Activated CD4-positive, alpha-beta T cell treated with anti-CD3 and anti-CD28 coated beads for 24 hours (primary cell): ENCODE measurements at places on chromosomes 1 and 21.
A peak's percentile ranks its signal among the peaks of the same experiment; 100 is the strongest.

DNA sequence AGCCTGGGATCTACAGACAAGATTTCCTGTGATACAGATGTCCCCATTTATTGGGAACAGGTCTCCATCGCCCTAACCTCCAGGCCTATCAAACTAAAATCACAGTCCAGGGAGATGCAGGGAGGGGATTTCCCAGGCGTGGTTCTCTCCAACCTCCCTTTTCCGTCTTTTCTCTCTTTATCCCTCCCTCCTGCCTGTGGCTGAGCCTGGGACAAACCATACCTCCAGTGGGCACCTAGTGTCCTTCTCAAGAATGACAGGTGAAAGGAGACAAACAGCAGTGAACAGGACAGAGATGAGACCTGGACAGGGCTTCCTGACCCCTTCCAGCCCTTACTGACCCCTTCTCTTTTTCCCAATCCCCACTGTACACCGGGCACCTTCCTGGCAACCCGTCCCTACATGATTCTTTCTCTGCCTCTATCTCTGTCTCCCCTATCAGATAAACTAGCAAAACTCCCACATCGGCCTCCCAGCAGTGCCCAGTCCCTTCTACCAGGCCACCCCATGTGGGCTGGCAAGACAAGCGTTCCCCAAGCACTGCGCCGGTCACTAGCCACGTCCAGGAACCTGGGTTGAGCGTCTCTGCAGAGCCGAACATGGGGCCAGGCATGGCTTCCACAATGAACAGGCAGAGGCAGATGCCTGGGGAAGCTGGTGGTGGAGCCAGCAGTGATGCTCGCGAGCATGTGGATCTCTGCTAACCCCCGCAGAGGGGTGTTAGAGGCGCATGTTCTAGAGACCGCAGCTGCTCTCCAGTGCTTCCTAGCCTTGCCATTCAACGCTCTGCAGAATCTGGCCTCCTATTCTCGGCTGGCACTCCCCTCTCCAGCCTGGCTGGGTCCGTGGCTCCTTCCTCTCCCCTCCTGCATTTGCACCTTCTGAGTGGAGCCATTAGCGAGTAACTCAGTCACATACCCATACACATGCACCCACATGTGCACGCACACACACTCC, 54.7 kb downstream of the ELK4 start:
- DNase-seq, result no peak

DNA sequence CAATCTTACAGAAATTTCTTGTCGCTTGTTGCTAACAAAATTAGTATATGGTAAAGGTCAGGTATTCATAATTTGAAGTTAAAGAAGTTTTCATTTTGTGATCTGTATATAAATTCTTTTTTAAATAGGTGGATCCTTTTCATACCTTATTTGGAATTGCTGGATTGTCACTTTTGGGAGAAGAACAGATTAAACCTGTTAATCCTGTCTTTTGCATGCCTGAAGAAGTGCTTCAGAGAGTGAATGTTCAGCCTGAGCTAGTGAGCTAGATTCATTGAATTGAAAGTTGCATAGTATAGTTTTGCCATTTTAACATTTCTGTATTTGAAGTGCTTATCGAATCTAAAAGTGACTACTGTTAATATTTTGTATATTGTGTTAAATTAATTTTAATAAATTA, 2.3 kb upstream of the MSH4 start:
- DNase-seq, result no peak

DNA sequence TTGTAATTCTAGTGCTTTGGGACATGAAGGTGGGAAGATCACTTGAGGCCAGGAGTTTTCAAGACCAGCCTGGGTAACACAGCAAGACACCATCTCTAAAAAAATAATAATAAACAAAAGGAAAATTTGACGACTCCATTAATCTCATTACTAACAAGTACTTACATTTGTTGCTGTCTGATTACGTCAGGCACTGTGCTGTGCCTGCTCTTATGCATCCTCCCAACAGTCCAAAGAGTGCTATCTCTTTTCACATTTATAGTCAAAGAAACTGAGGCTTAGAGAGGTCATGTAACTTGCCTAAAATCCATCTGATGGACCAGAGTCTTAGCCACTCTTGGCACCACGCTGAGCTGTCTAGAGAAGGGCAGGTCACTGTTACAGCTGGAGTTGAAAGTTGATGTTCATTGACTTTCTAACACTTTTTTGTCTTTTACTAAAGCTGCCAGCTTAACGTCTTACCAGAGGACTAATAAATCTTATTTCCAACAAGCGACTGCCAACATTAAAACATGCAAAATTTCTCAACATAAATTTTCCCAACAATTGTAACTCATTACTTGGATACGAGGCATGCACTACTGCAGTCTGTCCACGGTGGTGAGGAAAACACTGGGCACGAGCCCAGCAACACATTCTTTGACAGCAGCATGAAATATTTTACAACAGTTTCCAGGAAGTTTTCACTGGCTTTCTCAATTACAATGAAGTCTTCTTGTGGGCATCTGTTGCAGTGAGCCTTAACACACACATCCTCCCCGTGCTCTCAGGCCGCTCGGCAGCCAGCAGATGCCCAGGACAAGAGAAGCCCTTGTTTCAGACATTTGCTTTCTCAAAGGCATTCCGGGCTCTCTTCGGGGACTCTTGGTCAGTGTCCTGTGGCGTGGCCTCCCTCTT, 262.9 kb upstream of the PROX1 start:
- DNase-seq, result no peak

DNA sequence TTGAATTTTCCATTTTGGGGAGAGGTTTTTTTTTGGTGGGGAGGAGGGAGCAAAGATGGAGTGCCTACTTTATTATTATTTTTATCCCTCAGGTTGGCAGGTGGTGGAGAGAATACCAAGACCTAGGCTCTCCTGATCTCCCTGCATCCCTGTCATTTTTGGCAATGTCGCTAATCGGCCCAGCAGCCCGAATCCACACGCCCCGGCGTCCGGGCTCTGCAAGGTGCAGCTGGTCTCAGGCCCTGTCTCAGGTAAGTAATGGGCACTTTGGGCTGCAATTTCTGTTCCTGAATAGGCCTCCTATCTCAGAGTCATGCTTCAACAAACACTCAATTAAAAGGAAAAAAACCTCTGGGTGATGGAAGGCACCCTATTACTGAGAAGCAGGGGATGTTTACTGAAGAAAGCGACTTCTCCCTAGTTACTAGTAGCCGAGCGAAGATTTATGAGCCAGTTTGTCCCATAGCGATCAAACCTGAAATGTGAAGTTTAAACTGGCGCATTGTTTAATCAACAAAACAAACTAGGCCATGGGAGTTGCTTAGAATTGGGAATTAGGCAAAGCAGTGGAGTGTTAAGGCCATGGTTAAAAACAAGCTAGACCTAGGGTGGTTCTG, 137.8 kb downstream of the RWDD3 start:
- no peak for DNase-seq

GRCh38 chr1:20693623-20694022, 24.2 kb downstream of the KIF17 start:
- no peak for DNase-seq

- no peak for DNase-seq
Measured at GRCh38 chr1:160232911-160233310, 27.7 kb downstream of the PEA15 start.

DNA sequence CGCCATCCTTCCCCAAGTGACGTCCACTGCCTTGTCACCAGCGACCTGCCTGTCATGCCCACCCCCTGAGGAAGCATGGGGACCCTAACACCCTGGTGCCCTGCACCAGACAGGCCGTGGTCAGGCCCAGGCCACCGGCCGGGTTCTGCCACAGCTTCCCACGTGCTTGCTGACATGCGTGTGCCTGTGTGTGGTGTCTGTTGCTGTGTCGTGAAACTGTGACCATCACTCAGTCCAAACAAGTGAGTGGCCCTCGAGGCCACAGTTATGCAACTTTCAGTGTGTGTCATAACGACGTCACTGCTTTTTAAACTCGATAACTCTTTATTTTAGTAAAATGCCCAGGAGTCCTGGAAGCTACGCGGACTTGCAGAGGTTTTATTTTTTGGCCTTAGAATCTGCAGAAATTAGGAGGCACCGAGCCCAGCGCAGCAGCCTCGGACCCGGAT, 8.5 kb upstream of the CTRC start:
- no peak for DNase-seq

DNA sequence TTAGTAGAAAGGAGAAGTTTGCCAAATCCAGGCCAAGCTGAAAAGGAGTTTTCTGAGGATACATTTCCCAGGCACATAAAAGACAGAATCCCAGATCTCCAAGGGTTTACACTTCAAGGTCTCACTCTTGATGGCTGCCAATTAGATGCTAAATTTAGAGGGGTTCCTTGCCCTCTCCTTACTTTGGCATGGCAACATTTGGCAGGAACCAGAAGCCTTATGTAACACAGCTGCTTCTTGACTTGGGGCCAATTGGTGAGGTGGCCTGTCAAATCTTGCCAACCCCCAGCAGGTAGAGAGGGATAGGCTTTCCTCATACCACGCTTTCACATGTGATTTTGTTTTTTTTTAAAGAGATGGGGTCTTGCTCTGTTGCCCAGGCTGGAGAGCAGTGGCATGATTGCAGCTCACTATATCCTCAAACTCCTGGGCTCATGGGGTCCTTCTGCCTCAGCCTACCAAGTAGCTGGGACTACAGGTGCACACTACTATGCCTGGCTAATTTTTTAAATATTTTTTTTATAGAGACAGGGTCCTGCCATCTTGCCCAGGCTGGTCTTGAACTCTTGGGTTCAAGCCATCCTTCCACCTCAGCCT, 25.2 kb upstream of the NKAIN1 start:
- DNase-seq, result no peak

DNA sequence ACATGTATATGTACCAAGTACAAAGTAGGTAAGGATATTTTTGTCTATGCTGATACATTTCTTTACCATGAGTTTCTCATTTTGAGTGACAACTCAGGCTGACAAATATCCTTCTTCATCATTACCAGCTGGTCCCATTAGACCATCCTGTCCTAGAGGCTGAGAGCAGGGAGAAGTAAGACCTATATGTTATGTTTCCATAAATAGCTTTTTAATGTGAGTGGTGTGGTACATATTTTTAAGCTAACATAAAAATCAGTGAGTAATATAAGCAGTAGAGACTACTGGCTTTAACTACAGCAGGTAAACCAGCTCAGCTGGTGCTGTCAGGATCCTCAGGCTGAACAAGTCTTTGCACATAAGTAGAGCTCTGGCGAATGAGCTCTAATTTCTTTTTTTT, 62.4 kb downstream of the CLEC20A start:
- DNase-seq, result no peak

DNA sequence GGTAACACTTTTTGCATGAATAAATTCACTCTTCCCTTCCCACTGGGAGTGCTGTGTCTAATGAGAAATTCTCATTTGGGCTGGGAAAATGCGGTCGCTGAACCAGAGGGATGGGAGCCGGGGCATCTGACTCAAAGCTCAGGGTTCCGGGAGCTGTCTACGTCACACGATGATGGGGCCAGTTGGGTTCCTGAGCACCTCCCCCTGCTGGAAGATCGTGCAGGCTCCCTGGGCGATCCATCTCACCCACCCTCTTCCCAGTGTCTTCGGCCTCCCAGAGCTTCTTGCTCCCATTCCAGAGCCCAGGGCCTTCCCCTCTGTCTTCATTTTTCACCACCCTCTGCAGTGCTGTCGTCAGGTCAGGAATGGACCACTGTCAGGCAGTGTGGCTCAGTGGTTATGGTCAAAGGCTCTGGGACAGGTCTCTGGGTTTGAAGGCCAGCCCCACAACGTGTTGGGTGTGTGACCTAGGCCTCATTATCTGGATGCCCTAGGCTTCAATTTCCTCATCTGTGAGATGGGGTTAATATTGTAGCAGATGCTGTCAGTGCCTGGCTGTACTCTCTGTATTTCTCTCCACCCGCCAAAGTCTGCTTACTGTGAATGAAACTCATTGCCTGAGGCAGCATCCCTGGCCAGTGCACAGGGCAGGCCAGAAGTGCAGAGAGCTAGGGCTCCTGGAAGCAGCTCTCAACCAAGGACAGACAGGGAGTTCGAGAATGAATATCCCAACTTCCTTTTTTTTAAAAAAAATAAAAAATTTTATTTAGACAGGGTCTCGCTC, 31.8 kb downstream of the IGSF21 start:
- no peak for DNase-seq

GRCh38 chr1:206809504-206810084, 37.3 kb upstream of the IL10 start:
- DNase-seq, result no peak

DNA sequence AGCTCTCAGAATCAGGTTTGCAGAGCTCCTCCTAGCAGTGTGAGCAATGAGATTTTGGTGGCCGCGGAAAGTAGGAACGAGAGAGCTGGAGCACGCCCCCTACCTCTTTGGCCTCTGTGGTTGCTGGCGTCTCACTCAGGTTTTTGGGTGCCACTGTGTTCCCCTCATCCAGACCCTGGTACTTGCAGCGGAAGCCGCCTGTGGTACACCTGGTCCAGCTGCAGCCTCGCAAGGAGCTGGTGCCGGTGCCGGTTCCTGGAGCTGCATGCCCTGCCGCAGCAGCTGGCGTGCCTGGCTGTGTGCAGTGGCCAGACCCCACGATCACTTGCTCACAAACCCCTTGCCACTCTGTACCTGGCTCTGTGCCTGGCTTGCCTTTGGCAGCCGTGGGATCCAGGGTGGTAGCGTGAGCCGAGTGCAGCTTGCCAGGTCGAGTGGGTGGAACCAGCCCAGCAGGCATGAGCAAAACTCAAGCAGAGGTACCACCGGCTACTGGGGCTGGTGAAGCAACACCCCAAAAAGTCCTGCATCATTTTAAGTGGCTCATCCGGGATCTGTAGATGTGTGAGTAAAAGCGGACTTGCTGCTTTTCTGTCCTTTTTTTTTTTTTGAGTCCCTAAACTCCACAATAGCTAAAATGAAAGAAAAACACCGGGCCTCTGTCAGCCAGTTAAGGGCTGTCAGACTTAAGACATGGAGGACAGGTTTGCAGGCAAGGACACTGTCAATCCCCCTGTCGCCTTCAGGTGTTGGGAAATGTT, 844.9 kb downstream of the KCNT2 start:
- no peak for DNase-seq

- peak; percentile 49 for DNase-seq
Measured at GRCh38 chr1:235253219-235253962, 74.6 kb downstream of the ARID4B start.

- DNase-seq, result no peak
Measured at GRCh38 chr1:169025412-169025811, 81.1 kb upstream of the ATP1B1 start.

GRCh38 chr1:169113613-169114119, 7.2 kb downstream of the ATP1B1 start:
- no peak for DNase-seq

GRCh38 chr21:38831526-38832467, 26.1 kb downstream of the ETS2 start:
- DNase-seq, result peak; percentile 18

- no peak for DNase-seq
Measured at GRCh38 chr1:61322008-61322744, 239.8 kb downstream of the NFIA start.

- no peak for DNase-seq
Measured at GRCh38 chr1:170697316-170697715, 33.4 kb downstream of the PRRX1 start.

GRCh38 chr1:230043081-230043480, 24.0 kb upstream of the GALNT2 start:
- DNase-seq, result no peak
